ENCODE measurements at places on chromosomes 2 and 18.

GRCh38 chr2:11774600-11774999 is 28.2 kb downstream of the LPIN1 start:
- no peak for DNase-seq

- no peak for DNase-seq
Observed at GRCh38 chr2:79640001-79640400, 127.2 kb downstream of the CTNNA2 start.

DNA sequence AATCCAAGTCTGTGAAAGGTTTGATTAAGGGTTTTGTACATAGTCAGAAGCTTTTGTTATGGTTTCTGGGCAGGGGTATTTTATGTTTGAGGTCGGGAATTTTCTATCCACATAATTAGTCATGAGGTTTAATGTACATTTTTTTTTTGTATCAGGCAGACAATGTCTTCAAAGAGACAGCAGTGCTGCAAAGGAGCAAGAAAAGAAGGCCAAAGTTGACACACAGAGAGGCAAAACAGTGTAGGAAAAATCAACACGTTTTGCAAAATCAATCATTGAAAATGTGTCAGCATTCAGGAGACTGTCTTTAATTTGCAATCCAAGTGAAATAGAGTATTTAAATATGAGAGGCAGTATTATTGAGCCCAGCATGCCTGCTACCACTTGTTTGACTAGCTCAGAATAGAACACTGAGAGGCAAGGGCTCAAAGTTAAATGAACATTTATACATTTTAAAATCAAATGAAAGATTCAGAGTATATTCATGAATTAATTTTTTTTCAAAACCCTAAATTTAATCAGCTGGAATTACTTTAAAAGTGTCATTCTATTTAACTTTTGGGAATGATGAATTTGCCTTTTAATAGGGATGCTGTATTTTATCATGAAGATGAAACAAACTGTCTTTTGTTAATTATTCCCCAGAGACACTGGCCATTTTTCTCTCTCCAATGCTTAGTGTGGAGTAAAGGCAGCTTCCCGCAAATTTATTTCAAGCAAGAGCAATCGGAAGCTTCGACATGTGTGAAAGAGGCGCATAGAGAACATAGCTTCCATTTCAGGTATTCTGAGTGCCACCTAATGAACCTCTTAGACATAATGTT is 11.3 kb downstream of the VRK2 start:
- DNase-seq, result no peak

GRCh38 chr2:5098286-5098685 is 593.9 kb upstream of the SOX11 start:
- DNase-seq, result no peak

GRCh38 chr2:120477831-120478481 is 132.0 kb downstream of the INHBB start:
- DNase-seq, result no peak

DNA sequence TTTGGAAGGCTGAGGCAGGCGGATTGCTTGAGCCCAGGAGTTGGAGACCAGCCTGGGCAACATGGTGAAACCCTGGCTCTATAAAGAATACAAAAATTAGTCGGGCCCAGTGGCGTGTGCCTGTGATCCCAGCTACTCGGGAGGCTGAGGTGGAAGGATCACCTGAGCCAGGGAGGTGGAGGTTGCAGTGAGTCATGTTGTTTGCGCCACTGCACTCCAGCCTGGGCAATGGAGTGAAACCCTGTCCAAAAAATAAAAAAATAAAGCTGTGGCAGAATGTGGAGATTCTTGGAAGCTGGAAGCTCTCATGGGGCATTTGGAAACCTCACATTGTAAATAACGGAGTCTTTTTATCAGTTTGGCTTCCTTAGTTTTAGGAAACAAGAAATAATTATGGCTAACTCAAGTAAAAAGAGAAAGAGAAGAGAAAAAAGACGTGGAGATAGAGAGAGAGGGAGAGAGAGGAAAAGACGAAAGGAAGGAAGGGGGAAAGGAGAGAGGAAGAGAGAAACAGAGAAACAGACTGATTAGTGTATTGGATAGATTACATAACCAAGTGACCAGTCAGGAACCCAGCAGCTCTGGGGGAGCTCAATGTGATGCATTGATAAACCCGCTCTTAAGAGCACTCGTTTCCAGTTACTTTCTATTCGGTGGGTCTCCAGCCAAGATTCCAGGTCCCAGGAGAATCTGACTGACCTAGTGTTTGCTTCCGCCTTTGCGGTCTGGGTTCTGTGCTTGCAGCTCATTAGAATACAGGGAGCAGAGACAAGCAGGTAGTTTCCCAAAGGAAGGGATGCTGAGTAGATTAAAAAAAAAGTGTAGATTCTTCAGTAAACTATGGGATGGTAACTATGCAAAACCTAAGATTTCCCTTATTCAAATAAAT is 1.1 kb upstream of the SPAST start:
- DNase-seq, result no peak

Data from activated effector memory CD4-positive, alpha-beta T cell treated with Interleukin-2 at 50 U/mL for 16 hours (primary cell).